AML-193 (cell line): ENCODE measurements at places on chromosomes 1 and 21.

DNA sequence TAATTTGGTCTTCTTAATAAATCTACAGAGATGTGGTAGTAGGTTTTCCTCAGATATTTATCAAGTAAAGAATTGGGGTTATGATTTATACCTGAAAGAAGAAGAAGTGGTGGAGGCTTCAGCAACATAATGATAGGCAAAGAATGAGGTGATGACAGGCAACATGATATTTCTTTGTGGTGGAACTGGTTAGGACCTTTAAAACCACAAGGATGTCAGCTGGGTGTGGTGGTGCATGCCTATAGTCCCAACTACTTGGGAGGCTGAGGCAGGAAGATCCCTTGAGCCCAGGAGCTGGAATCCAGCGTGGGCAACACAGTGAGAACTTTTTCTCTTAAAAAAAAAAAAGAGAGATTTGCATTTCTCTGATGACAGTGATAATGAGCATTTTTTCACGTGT, 34.1 kb upstream of the COL11A1 start:
- no peak for DNase-seq

DNA sequence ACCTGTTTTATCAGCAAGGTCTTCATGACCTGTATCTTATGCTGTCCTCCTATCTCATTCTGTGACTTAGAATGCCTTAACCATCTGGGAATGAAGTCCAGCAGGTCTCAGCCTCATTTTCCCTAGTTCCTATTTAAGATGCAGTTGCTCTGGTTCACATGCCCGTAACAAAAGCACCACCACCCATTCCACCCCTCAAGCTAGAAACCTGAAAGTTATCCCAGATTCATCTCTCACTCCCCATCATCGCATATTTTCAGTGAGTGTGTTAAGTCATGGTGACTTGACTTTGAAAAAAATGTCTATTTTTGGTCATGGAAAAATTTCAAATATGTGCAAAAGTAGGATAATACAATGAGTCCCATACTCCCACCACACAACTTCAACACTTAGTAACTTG, 11.7 kb downstream of the HMGN2 start:
- no peak for DNase-seq

DNA sequence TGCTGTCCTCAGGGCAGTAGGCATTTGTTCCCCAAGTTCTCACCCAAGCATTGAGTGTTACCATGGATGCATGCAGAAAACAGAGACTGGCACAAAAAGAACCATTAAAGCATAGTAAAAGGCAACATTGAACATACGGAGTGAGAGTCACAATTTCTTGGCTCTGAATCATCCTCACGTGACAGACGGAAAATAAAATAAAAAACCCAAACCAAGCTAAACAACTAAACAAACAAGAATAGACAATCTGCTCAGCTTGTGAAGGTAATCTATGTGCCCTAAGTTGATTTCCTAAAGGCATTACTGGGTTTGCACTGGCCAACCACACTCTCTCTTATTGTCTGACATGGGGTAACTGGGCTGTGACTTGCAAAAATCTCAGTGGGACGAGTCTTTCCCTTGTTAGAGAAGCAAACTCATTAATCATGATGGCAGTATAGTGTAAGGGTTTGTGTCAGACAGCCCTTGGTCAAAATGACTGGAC, 306.0 kb downstream of the ASTN1 start:
- DNase-seq, result no peak

GRCh38 chr1:41051022-41051421, 29.5 kb upstream of the SLFNL1 start:
- DNase-seq, result no peak

DNA sequence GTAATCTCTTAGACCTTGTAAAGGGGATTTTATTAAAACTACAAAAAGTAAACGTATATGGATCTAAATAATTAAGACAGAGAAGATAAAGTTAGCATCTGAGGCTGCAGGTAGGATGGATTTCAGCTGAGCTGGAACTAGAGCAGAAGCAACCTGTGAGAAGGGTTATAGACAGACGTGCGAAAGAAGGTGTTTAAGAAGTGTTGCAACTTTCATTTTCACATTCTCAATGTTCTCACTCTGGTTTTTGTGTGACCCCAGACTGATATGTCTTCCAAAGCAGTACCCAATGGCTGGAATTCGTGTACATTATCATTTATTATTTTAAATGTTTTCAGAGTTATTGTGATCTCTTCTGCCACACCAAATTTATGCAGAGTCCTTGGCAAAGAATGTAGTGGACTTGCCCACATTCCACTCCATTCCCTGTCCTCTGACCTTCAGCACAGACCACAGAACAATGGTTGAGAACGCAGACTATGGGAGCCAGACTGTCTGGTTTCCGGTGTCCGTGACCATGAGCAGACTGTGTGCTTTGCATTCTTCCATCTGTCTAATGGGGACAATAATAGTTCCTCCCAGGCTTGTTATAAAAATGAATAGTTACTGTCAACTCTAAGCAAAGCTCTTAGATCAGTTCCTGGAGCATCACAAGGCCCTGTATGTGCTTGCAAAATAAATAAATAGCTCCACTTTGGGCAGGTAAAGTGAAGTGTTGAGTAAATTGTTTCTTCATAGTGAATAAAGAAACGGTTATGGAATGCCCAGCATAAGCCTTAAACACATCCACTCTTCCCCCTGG, 140.6 kb upstream of the SAMSN1 start:
- no peak for DNase-seq

- no peak for DNase-seq
Observed at GRCh38 chr21:46110499-46111192, 12.7 kb downstream of the COL6A2 start.

- no peak for DNase-seq
Observed at GRCh38 chr1:45585496-45586075, 1.7 kb downstream of the NASP start.

GRCh38 chr1:108082738-108083562, 117.2 kb downstream of the SLC25A24 start:
- DNase-seq, result no peak

- no peak for DNase-seq
Observed at GRCh38 chr1:67945733-67946374, 104.6 kb downstream of the DIRAS3 start.

DNA sequence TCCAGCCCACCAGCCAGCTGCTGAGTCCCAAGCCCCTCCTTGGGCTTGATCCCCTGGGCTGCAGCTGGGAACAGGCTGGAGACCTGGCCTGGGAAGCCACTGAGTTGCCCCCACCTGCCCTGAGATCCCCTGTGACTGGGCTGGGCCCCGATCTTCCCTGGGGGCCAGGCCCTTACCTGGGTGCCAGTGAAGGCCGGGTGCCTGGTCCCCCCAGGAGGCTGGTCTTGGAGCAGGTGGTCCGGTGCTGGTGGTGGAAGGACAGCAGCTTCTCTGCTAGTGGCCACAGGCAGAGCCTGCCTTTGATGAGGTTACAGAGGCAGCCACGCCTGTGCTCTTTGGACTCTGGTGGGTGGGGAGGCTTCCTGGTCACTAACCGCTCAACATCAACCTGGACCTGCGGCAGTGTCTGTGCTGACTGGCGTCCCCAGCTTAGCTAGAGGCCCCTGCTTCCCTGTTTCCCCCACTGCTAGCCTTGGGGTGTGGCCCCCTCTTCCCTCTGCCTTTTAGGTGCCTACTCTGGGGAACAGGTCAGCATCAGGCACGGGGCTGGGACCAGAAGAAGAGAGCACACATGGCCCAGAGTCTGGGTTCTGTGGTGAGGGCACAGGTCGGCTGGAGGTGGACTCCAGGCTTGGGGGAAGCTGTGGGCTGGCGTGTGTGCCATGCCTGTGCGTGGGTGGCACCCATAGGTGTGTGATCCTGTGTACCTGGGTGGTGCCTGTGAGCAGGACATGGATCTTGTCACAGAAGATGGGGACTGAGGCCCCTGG, at the start of gene EPS8L3:
Gene EPS8L3, minus strand, starts transcription at position 278 of the 770 bp plus-strand sequence. CDS start 2,174 bp downstream, outside the sequence.
- no peak for DNase-seq

- no peak for DNase-seq
Observed at GRCh38 chr1:167132301-167133010, 38.6 kb downstream of the STYXL2 start.

- no peak for DNase-seq
Observed at GRCh38 chr1:21152423-21153100, 24.1 kb downstream of the EIF4G3 start.
